Fibroblast of villous mesenchyme (primary cell): ENCODE measurements at places on chromosomes 3 and 15.

DNA sequence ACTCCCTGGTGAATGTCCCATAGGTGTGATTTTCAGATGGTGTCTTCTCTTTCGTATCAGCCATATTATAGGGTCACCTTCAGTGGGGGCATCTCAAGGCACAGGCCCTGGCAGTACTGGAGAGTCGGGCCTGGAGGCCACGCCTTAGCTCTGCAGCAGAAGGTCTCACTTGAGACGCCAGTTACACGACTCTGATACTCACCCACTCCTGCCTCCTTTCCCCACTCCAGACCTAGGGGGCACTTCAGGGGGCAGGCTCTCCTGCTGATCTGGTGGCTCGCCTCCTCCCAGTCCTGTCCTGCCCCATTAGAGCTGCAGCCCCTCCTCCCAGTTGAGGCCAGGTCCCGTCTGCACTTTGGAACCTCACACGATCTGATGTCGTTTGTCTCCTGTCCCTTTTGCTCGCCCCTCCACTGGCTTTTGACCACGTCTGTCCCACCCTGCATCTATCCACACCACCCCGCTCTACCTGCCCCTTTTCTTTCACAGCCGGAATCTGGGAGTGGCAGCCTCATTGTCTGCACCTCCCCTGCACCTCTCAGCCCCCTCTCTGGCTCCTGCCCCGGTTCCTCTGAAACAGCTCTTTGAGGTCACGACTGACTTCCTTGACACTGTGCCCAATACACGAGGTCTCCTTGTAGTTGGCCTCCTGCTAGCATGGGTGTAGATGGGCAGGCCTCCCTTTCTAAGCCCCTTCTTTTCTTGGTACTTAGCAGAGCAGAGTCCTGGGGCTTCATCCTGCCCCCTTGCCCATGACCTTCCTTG lies 181.9 kb downstream of the NSMCE3 start:
- DNase-seq = no peak

DNA sequence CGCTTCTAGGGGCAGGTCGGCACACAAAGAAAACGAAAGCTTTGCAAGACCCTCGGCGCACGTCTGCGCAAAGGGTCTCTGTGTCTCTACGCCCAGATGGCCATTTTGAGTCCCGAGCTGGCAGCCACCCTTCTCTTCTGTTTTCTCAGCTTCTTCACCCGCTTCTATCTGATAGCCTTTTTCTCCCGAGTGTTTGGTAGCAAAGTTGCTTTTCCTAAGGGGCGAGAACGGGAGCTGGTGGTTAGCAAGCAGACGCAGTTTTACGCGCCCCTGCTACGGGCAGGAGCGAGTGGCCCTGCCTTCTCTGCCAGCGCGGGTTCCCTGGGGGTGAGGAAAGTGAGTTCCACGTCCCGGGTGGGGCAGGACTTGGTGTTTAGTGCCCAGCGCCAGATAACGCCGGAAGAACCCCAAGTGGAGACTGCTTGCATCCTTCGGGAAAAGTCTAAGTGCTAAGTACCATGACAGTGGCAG lies 2.9 kb upstream of the MKRN2 start:
- peak; percentile 33 for DNase-seq

- no peak for DNase-seq
Observed at GRCh38 chr3:9130345-9131305, 118.8 kb downstream of the SRGAP3 start.

DNA sequence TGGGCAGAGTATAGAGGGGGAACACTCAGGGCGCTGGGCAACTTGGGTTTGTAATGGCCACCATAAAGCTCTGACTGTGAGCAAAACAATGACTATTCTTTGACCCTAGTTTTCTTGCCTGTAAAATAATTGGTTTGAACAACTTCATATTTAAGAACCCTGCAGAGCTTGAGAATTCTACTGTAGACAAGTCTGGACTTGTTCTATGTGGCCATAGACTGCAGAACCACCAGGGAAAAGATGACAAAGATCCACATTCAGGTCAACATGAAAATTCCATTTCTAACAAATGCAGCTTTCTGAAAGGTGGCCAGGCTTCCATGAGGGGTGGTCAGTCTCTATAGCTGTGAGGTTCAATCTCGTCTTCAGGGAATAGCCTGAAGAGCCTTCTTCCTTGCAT lies 239.4 kb upstream of the LRRN1 start:
- no peak for DNase-seq

DNA sequence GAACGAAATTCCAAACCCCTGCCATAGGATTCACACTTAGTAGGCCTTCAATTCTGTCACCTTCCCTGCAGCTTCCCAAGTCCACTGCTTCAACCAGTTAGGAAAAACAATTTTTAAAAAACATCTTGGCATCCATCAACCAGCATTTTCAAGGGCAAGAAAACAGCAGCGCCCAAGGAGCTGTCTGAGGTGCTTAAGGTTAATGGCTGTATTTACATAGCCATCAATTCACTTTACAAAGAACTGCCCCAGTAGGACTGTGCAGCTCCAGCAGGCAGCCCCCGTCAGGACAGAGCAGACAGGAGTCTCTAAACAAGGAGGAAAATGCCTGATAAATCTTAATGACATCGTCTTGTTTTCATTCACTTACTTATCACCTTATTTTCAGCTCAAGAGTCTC lies 13.3 kb downstream of the TAFA4 start:
- peak; percentile 11 for DNase-seq

DNA sequence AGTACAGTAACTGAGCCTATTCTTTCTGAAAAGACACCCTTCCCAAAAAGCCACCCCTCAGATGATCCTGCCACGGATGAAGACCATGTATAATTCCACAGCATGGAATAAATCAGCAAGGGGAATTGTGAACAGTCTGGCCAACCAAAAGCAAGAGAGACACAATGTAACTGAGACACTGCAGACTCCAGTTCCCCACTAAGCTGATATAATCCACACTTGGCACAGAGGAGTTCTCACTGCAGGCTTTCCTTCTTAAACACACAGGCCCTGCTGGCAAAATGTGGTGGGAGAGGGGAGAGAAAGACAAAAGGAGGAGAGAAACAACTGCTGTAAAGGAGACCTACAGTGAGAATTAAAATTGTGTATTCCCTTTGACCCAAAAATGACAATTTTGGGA lies 12.7 kb downstream of the GPR156 start:
- no peak for DNase-seq

DNA sequence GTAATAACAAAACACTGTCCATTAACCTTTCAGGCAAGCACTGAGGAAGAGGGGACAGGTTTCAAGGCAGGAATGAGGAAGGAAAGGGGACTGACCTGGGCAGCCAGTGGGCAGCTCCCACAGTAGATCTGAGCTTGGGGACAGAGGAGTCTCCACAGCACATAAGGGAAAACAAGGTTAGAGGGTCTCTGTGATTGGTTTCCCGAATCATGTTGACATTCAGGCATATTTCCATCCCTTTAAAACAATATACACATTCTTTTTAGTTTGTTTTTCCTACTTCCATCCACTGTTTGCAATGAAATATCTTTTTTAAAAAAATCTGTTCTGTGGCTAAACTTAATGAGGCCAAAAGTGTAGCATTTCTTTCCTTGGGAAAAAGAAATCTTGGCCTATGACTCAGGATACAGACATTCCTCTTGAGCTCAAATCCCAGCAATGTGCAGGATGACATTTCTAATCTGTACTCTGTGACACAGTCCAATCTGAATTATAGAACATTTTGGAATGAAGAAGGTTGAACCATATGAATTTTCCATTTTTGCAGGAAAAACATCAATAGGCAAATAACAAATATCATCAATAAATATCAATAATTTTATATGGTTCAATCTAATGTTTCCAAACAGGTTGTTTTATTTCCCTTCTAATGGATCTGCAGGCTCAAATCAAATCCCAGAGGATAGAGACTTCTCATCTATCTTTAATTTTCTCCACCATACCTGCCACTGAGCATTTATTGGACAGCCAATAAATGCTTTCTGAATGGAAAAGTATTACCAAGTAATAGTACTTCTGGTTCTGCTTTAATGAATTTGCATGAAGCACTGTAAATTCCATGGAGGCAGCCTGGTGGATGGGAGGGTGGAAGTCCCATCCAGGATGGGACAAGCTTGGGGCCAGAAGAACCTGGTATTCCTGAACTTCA lies 54.1 kb downstream of the ITGB5 start:
- DNase-seq = peak; percentile 94
